ENCODE measurements at places on chromosomes 12 and 14.

- DNase-seq = no peak
These were observed 86.3 kb downstream of the IRF2BPL start for GRCh38 chr14:76941946-76942805.

GRCh38 chr14:39847194-39847593 is 415.0 kb upstream of the FBXO33 start:
- no peak for DNase-seq

DNA sequence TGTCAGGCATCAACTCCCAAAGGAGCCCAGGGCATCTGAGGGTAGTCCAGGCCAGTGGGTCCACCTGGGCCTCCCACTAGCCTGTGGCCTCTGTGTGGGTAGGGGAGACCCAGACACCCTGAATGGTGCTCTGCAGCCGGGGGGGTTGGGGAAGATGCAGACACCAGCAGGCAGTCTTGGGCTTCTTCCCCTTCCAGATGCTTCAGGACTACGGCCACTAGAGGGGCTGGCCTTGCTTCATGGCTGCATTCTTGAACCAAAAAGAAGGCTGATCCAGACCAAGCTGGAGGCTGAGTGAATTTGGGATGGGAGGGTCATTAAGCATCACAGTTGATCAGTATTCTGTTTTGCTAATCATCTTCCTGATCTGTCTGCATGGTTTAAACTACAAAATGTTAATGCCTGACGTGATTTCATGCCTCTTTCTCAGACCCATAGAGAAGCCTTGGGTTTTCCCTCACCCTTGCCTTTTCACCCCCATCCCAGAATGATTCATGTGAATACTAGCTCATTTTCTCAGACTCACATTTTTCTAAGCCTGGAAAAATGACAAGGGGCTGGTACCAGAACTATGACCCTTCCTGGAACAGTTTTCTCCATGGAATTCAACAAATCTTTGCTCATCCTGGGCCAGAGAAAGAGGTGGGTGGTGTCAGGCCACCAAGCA is 134.2 kb downstream of the NTF3 start:
- no peak for DNase-seq

DNA sequence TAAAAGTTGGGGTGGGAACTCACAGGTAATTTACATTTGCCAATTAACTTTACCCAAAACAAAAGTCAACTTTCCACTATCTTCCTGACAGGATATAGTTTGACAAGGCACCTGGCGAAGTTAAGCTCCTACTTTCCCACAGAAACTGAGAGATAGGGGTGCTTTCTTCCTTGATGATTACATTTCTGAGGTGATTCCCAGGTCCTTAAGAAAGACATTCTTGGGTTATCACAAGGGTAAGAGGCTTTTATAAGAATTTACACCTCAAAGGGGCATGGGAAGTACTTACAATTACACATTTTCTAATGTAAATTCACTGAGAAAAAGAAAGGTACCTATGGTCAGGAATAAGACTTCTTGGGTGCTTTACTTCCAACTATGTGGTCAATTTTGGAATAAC is 660.9 kb upstream of the MGAT4C start:
- DNase-seq = no peak

GRCh38 chr12:73947326-73948026 is 590.2 kb upstream of the ATXN7L3B start:
- DNase-seq = no peak

- DNase-seq = no peak
These were observed 3.3 kb upstream of the TTC9 start for GRCh38 chr14:70638416-70638815.

DNA sequence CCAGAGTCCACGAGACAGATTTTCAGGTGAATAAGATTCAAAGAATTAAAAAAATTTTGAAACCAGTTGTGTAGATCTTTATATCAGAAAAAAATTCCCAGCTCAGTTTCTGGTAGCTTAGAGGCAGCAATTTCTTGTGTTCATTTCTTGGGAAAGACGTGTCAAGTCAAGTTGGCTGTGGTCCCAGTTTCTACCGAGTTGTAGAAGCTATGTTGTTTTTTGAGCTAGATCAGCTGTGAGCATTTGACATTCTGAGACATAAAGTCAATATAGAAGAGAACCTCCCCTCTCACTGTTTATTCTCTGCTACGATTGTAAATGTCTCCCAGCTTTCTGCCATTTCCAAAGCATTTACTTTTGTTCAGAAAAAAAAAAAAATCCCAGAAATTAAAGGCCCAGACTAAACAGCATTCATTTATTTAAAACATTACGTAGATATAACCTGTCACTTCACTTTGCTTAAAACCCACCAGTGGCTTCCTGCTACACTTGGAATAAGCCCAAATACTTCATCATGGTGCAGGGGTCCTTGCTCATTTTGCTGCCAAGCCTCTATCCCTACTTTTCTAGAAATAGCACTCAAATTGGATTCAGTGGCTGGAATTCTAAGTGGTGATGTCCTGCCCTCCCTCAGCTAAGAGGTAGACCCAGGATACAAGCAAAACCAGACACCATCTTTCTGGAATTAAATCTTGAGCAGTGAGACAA is 20.6 kb upstream of the PYGL start:
- DNase-seq = no peak

DNA sequence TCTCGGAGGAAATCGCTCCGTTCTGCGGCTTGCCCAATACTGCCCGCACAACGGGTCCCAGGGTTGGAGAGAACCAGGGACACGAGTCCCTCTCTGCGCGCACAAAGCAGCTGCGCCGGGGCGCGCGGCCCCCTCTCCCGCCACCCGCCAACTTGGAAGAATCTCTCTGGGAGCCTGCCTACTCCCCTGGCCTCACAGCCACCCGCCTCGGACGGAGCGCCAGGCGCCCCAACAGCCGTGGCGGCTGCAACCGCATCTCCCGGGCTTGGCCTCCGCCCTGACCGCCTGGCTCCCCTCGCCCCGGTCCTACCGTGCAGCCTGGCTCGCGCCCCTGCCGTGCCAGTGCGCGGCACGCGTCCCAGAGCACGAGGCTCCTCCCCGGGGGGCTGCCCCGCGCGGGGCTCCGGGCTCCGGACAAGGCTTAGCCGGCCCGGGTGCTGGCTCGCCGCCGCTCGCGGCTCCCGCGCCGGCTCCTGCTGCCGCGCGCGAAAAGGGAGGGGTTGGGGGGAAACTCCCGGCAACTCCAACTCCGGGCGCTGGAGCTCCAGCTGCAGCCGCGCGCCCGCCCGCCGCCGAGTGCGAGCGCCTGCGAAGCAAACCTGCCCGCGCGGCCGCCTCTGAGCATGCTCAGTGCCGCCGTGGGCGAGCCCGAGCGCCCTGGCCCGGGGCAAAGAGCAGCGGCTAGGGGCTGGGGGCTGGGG is at the start of gene STXBP6:
Gene STXBP6, minus strand, starts transcription at position 580 of the 701 bp plus-strand sequence. CDS start 75,329 bp downstream, outside the sequence.
- DNase-seq = peak; percentile 45

- no peak for DNase-seq
These were observed 18.0 kb downstream of the CBX5 start for GRCh38 chr12:54261815-54262402.

GRCh38 chr14:78488938-78489337 is 318.8 kb downstream of the NRXN3 start:
- DNase-seq = no peak

GRCh38 chr14:56797003-56797568 is 13.2 kb downstream of the OTX2 start:
- DNase-seq = no peak

DNA sequence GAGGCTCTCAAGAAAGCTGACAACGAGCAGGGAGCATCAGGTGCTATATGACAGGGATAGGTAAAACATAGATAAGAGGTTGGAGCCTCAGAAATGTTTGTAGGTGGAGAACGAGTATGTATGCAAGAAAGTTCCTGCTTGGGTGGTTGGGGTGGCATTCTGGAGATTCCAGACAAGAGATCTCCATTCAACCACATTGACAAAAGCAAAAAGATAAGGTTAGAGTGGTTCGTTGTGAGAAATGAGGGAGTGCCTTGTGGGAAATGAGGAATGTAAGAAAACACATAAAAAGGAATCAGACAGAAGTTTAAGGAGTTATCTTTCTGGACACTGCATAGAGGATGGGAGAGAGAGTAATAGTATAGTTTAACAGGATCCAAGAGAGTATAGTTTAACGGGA is 290.3 kb downstream of the DPF3 start:
- no peak for DNase-seq

DNA sequence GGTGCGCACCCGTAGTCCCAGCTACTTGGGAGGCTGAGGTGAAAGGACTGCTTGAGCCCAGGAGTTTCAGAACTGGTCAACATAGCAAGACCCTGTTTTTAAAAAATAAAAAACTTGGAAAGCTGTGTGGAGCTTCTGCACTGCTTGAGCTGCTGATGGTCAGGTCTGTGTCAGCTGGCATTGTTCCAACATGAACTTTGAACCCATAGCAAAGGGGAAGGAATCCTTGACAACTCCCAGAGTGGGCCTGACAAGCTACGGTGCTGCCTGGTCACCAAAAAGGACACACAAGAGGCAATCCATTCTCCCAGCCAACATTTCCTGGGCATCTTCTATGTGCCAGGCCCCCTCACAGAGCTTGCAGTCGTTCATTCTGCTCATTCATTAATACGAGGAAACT is 16.4 kb upstream of the LTBP2 start:
- no peak for DNase-seq

DNA sequence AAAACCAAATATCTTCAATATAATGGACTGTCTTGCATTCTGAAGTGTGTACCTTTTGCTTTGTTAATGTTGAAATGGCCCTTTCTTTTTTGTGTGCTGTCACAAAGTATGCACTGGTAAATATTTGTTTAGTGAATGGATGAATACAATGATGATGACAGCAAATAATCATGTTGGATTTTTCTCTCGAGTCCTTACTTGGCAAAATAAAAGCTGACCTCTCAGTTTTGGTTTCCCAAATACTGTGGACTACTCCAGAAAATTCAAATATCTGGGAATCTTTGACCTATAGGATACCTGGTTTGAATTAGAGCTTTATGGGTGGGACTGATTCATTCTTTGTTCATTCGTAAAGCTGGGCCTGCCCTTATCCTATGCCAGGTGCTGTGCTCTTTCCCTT is 5.5 kb downstream of the UBE3B start:
- DNase-seq = no peak

DNA sequence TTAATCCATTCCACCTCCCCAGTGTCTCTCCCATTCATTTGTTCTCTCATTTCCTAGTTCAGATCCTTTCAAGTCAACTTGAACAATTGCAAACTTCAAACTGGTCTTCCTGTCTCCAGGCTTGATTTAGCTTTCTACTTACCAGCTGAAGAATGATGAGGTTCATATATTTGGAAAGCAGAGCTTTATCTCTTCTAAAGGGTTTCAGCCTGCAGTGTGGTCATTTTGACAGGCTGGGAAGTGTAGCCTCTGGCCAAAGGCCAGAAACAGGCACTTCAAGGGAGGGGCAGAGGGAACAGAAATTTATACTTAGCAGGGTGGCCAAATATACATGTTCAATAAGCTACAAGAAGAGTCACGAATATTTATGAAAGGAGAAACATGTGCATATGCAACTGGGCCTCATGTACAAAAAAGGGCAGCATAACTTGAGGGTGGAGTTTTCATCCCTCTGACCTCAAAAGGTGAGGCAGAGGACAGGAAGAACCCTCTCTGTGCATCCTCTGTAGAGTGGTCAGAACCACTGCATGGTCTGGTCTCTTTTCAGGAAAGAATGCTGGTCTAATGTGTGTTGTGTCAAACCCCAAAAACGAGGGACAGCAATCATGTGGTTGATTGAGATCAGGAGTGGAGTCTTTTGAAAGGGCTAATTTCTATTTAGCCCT is 34.0 kb upstream of the HECTD1 start:
- DNase-seq = no peak

GRCh38 chr12:55736780-55737580 is 5.9 kb upstream of the GDF11 start:
- DNase-seq = no peak

- no peak for DNase-seq
These were observed 19.2 kb upstream of the EDDM3A start for GRCh38 chr14:20726531-20726930.

GRCh38 chr14:80427101-80427500 is 215.8 kb upstream of the DIO2 start:
- no peak for DNase-seq

- no peak for DNase-seq
These were observed 280.5 kb downstream of the FBXL14 start for GRCh38 chr12:1313906-1314305.

- no peak for DNase-seq
These were observed 269.9 kb upstream of the SFSWAP start for GRCh38 chr12:131441060-131441396.

GRCh38 chr14:93036652-93037345 is 78.9 kb downstream of the ITPK1 start:
- DNase-seq = no peak

DNA sequence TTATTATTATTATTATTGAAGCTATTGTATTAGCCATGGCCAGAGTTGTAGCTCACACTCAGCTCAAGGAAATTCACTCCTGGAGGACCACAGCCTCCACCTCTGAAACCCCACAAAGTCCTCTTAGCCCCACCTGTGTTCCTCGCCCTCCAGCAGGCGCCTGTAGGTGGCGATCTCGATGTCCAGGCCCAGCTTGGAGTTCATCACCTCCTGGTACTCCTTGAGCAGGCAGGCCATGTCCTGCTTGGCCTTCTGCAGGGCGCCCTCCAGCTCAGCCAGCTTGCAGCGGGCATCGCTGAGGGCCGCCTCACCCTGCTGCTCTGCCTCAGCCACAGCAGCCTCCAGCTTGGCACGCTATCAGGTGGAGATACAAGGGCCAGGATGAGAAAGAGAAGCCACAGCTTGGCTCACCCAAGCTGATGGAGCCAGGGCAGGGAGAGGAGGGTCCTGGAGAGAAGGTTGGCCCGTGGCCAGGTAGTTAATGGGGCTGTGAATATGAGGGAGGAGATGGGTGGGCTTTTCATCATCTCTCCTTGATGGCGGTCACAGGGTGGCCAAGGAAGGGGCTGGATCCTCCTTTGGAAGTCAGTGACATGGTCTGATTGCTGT is 5.1 kb downstream of the KRT85 start:
- DNase-seq = no peak

DNA sequence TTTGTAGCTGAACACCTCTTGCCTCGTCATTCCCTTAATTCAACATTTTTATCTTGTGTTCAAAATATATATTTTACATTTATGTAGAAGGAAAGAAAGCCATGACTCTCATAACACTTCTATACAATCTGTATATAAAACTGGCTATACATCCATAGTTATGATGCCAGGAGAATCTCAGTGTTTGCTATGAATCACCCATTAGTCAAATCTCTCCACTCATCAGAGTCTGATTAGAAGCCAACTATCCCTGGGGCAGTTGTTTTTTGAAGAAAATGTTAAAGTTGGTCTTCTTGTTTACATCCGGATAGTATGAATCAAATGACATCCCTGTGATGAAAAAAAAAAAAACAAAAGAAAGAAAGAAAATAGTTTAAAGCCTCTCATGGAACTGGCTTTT is 503.9 kb downstream of the NELL2 start:
- no peak for DNase-seq

- peak; percentile 37 for DNase-seq
These were observed 399 bp downstream of the NCAPD2 start for GRCh38 chr12:6494258-6494743.

DNA sequence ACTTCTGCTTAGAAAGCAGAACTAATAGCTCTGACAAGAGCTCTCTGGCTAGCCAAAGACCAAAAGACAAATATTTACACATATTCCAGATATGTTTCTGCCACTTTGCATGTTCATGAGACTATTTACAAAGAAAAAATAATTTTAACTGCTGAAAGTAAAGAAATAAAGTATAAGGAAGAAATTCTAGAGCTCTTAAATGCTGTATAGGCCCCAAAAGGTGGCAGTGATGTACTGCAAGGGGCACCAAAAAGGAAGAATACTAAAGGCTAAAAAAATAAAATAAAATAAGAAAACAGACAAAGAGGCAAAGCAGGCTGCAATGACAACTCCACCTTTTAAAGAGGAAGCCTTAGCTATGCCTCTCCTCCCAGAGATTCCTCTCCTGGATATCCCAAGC is 23.0 kb downstream of the KLRK1 start:
- DNase-seq = no peak

Data from thymus (tissue), 14 donors.